ENCODE measurements at places on chromosomes 3 and 15.

DNA sequence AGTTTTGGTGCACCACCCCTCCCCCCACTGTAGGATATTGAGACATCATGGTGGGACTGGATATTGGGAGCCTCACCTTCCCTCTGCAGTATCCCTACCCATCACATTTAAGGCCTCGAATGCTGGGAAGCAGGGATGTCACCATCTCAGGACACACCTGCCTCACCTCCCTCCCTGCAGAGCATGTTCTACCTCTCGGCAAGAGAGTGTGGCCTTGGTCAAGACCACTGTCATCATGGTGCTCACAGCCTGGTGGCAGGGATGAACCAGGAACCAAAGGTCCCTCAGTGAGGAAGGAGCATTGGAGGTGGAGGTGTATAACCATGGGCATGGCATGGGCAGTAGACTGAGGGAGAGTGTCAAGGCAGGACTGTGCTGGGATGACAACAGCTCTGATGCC lies 104.8 kb downstream of the CORO2B start:
- no peak for DNase-seq

GRCh38 chr15:87477737-87478686 lies 778.5 kb downstream of the NTRK3 start:
- DNase-seq, result no peak

DNA sequence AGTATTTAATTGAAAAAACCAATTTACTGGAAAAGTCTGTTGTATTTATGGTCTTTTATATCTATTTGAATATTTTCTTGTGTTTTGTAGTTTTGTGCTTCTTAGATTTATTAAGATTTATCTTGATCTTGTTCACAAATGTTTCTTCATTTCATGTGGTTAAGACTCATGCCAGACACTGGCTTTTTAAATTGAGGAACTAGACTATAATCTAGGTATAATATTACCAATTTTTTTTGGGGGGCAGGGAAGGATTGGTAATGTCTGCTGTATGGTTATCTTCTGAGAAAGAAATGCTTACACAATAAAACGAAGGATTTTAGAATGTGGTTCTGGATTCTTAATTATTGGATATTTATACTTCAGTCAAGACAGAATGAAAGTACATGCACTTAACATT lies 24.9 kb downstream of the AP4E1 start:
- DNase-seq, result no peak

- no peak for DNase-seq
Measured at GRCh38 chr15:27398631-27399161, 427.7 kb downstream of the GABRG3 start.

DNA sequence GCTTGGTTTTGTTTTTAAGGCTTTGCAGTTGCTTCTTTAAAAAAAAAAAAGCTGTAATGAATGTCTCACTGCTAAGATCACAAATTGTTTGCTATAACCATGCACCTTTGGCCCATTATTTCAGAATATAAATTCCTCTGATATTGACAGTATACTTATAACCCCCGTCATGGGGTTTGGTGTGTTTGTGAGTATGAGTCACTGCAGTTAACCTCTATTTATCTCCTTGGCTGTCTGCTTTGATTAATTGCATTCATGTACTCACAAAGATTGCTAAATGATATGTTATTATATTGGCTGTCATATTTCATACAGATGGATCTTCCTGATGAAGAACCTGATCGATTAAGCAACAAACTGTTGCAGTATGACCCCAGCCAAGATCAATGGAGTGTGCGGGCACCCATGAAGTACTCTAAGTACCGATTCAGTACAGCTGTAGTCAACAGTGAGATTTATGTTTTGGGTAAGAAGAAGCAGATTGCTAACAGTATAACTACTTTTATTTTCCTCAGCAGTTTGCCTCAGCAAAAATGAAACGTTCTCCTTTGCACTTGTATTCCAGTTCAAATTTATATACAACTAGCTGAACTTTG lies 14.9 kb downstream of the KBTBD12 start:
- DNase-seq, result no peak

DNA sequence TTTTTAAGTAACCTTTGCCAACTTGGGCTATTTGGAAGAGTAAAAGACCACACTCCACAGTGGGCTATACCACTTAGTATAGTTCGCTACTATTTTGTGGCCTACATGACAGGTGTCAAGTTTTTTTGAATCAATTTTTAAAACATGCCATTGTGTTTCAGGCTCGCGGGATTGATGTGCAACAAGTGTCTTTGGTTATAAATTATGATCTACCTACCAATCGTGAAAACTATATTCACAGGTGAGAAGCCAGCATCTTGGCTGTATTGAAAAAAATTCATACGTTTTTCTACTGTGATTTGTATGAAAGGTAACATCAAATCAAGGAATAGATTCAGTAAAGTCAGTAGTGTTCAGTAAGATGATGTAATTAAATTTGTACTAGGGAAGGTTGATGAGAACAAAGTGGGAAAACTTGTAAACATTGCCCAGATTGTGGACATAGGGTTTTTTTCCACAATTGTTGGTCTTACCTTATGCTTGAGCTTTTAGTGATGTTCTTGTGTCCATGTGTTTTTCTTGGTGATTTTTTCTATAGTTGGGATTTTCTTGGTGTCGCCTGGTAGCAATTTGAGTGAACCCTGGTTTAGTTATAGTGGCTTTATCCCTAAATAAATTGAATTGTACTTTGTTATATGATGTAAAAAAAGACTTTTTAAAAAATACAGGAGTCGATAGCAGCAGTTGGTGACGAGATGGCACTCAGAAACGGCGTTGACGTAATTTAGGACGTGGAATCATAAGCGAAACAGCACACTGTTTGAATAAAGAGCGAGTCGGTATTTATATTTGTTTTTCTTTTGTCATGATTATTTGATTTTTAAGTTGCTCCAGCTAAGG lies 4.5 kb downstream of the EIF4A2 start:
- no peak for DNase-seq

DNA sequence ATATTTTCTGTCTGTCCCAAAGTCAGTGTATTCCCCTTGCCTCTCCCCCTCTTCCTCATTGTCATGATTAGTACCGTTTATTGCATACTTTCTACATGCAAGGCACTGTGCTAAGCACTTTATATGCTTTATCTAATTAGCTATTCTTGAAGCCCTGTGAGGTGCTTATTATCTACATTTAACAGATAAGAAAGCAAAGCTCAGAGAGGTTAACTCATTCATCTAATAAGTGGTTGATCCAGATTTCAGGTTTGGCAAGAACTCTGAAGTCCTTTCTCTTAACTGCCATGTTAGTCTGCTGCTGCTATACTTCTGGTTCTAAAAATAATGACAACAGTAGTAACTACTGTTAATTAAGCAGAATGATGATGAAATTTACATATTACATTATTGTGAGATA lies 13.5 kb downstream of the IQGAP1 start:
- DNase-seq, result no peak

- no peak for DNase-seq
Measured at GRCh38 chr15:48221885-48222284, 15.8 kb downstream of the SLC12A1 start.

DNA sequence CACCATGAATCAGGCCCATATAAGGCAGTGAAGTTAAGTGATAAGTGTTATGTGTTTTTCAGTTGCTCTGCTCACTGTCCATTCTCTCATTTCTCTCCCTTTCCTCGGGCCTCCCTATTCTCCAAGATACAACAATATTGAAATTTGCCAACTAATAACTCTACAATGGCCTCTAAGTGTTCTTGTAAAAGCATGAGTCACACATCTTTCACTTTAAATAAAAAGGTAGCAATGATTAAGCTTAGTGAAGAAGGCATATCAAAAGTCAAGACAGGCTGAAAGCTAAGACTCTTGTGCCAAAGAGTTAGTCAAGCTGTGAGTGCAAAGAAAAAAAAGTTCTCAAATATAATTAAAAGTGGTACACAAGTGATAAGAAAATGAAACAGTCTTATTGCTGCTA lies 675.4 kb downstream of the OTOL1 start:
- DNase-seq, result no peak

DNA sequence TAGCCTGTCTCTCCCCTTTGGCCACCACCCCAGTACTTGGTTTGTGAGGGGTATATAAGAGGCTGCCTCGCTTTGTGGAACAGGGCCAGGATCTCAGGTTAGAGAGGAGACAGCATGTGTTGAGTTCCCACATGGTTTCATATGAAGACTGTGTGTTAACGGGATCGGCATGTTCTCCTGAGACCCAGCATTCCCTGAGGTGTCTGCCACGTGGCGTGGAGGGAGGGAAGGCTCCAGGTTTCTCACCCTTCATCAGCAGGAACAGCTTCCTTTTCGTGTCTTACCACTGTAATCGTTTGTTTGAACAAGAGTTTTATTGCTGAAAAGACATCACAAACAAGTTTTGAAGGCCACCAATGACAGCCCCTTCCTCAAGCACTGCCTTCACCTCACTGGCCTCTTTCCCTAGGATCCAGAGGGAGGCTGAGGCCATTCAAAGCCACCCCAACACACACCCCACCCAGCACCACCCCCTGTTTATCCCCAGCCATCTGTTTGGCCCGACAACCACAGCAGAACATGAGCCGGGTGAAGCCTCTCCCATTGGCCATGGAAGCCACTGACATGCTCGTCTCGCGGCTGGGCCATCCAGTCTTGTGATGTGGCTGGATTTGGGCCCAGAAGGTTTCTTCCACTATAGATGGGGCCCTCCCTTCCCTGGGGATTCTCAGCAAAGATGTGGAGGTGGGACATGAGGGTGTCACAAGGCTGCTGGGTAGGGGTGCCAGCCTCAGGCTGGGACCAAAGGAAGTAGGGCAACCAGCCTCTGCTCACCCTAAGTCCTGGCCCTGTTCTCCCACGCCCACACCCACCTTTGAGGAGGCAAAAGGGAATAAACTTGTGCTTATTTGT lies 10.0 kb downstream of the BHLHE40 start:
- no peak for DNase-seq

GRCh38 chr15:59367022-59367451 lies 5.6 kb downstream of the MYO1E start:
- DNase-seq, result no peak

DNA sequence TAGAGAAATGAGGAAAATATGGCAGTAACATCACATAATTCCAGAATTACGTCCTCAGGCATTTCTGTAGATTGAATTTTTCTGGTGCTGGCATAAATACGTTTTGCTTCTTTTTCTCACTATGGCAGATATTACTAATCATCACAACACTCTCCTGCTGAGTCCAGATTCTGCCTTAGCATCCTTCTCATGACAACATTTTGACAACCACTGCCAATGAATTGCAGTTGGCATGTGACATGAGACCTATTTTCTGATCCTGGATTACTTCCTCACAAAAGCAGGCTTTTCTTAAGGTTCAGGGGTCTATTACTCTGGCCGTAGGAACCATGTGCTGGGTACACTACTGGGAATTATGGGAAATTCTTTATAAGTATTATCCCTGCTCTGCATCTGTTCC lies 22.5 kb upstream of the ARL6 start:
- no peak for DNase-seq

DNA sequence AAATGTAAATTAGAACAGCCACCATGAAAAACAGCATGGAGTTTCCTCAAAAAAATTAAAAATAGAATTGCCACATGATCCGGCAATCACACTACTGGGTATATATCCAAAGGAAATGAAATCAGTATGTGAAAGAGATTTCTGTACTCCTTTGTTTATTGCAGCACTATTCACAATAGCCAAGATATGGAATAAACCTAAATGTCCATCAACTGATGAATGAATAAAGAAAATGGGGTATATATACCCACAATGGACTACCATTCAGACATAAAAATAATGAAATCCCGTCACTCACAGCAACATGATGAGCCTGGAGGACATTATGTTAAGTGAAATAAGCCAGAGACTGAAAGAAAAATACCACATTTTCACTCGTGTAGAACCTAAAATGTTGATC lies 296.9 kb downstream of the RAP2B start:
- DNase-seq, result no peak

DNA sequence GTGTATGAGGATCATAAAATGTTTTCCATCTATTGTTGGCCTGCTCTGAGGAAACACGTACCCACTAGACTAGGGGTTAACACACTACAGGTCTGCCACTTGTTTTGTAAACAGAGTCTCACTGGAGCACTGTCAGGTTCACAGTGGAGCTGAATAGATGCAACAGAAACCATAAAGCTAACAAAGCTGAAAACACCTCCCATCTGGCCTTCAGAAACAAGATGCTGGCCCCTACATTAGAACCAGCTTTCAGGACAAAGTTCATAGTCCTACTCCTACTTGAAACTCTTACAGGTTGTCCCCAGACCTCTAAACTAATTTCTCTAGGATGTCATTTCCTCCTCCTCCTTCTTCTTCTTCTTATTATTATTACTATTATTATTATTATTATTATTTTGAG lies 42.3 kb downstream of the SNX4 start:
- no peak for DNase-seq

- no peak for DNase-seq
Measured at GRCh38 chr3:33915796-33916546, 117.5 kb downstream of the PDCD6IP start.

- no peak for DNase-seq
Measured at GRCh38 chr3:194367992-194368841, 1.3 kb downstream of the LRRC15 start.

DNA sequence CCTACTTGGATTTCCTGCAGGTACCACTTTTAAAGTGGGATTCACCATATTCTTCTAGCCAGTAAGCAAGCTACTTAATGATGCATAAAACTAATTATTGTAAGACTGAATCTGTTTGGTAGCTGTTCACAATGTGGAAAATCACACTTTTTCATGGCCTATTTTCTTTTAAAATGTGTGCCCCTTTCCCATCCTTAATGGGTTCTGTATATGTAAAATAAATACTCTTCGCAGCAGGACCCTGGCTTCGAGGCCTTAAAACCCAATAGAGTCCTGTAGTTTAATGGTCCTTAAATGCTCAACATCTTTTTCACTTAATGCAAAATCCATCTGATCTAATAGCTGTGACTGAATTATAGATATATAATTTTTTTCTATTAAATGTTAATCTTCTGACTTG lies 111.0 kb downstream of the UACA start:
- DNase-seq, result no peak

DNA sequence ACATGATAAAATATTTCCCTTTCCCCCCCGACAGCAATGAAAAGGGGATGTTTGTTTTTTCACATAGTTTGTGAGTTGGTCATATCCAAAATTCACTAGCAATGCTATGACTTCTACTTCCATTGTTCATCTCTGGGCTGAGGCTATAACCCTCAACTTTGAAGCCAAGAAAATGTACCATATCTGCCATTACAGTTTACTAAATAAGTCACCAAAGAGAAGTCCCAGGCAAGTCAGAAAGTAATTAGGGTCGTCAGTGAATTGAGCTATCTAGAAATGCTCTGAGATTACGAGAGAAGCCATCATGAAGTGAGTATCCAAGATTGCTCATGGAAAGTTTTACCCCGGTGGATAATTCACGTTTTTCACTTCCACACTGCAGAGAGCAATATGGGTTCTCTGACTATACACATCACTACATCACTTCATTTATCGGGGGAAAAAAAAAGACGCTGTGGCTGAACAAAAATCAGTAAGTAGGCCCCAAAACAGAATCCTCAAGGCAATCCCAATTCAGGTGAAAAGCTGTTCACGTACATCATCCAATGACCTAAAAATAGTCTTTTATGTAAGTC lies 1.4 kb downstream of the PEAK1 start:
- DNase-seq, result no peak

All from activated T-helper 1 cell treated with Interleukin-2 at 50 U/mL for 16 hours (primary cell).